Renal cortex interstitium (tissue), 15 donors: ENCODE measurements at places on chromosomes 11 and 22.

- DNase-seq: no peak
These were observed 92.2 kb downstream of the HSD17B12 start for GRCh38 chr11:43772733-43773132.

- DNase-seq: no peak
These were observed 9.4 kb upstream of the SF1 start for GRCh38 chr11:64787526-64788320.

- no peak for DNase-seq
These were observed 26.9 kb upstream of the SCUBE2 start for GRCh38 chr11:9118277-9118676.

GRCh38 chr11:75195167-75195962 is 44.5 kb downstream of the SLCO2B1 start:
- no peak for DNase-seq

- DNase-seq: no peak
These were observed at the start of gene UCP3 for GRCh38 chr11:74008373-74009229. Gene UCP3, minus strand, starts transcription at chr11:74009085. Its CDS starts 2,043 bp downstream, at chr11:74007042.

- DNase-seq: no peak
These were observed 8.4 kb downstream of the UVRAG start for GRCh38 chr11:75823415-75823814.

- no peak for DNase-seq
These were observed 24.3 kb upstream of the ADA2 start for GRCh38 chr22:17243524-17243923.

GRCh38 chr11:40104941-40105550 is 1354.4 kb downstream of the LRRC4C start:
- DNase-seq: no peak

GRCh38 chr11:119992171-119993051 is 145.5 kb downstream of the TRIM29 start:
- no peak for DNase-seq

DNA sequence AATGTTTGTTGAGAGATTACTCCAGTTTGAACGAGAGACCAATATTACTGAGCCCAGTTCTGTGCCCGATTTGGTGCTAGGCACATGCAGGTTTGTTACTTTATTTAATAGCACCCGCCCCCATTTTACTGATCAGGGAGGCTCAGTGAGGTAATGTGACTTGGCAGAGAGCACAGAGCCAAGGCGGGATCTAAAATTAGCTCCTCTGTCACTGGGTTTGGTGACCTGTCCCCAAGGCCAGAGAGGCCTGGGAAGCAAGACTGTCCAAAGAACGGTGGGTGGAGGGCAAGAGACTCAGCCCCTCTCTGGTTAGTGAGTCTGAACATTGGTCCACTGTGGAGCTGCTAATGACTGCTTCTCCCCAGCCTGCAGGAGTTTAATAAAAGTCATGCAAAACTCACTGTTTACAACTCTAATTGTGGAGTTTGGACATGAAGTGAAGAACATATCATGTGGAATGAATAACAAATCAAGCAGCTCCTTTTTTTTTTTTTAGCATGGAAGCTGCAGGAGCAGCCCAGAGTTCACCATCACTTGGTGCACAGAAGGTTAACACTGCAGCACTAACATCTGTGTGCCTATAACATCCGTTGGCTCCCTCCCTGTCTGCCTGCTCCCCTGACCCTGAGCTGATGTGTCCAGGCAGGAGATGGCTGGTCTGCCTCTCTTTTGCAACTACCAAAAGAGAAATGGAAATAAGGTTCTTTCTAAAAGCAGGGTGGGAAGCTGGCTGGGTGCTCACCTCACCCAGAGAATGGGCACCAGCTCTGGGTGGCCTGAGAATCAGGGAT is 39.0 kb downstream of the CSNK2A3 start:
- DNase-seq: no peak

- DNase-seq: no peak
These were observed 14.2 kb downstream of the KCNJ4 start for GRCh38 chr22:38440747-38441350.

GRCh38 chr11:1516273-1517067 is 29.9 kb upstream of the MOB2 start:
- DNase-seq: no peak

DNA sequence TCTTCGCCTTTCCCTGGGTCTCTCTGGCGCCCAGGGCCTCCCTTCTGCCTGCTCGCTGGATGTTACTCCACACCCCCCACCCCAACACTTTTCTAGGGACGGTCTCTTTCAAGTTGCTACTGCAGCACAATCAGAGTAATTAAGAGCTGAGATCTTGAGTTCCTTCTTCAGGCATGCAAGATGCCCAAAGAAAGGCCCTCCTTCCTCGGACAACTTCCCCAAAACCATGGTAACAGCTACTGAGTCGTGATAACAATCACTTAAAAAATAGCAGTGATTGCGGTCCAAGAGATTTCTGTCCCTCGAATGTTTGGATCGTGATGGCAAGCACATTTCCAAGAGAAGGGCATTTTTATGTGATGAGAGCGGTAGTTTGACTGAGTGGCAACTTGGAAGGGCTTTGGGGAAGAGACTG is 638 bp upstream of the TENM4 start:
- no peak for DNase-seq

GRCh38 chr11:12556788-12557384 is 117.3 kb upstream of the TEAD1 start:
- peak; percentile 78 for DNase-seq

DNA sequence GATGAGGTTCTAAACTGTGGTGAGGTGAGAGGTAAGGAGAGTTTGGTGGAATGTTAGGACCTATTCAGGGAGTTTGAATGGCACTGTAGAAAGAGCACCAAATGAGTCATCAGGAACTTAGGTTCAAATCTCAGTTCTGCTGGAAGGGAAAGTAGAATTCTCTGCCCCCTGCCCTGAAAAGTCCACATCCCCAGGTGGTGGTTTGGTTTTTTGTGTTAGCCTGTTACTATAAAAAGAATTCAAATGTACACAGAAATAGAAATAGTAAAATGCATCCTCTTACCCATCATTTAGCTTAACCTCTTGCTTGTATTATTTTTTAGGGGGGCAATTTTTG is 20.2 kb downstream of the PPFIBP2 start:
- no peak for DNase-seq

GRCh38 chr11:75103380-75104026 is 6.8 kb upstream of the OR2AT4 start:
- DNase-seq: no peak

GRCh38 chr11:43366677-43367076 is 8.0 kb downstream of the TTC17 start:
- no peak for DNase-seq

- DNase-seq: no peak
These were observed 5.4 kb downstream of the PI4KA start for GRCh38 chr22:20853236-20853660.

DNA sequence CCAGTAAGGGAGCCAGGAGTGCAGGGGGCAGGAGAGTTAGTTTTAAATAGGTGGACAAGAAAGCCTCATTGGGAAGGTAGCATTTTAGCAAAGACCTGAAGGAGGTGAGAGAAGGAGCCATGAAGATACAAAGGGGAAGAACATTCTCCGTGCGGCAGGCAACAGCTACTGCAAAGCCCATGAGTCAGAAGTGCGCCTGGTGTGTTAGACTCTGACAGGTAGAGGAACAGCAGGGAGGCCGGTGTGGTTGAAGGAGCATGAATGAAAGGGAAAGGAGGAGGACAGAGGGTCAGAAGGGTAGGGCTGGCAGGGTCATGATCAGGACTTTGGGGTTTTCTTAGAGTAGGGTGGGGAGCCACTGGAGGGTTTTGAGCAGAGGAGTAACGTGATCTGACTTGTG is 34.5 kb upstream of the PAMR1 start:
- DNase-seq: no peak

- no peak for DNase-seq
These were observed 44.3 kb downstream of the EIF3F start for GRCh38 chr11:8031248-8032115.

GRCh38 chr11:9834291-9834690 is 170.4 kb downstream of the SWAP70 start:
- no peak for DNase-seq

- DNase-seq: no peak
These were observed 8.0 kb downstream of the MPZL3 start for GRCh38 chr11:118243993-118244762.

GRCh38 chr11:1570531-1570895 is 1.6 kb downstream of the DUSP8 start:
- no peak for DNase-seq

- DNase-seq: no peak
These were observed 665.4 kb upstream of the CCDC90B start for GRCh38 chr11:83951521-83951920.

DNA sequence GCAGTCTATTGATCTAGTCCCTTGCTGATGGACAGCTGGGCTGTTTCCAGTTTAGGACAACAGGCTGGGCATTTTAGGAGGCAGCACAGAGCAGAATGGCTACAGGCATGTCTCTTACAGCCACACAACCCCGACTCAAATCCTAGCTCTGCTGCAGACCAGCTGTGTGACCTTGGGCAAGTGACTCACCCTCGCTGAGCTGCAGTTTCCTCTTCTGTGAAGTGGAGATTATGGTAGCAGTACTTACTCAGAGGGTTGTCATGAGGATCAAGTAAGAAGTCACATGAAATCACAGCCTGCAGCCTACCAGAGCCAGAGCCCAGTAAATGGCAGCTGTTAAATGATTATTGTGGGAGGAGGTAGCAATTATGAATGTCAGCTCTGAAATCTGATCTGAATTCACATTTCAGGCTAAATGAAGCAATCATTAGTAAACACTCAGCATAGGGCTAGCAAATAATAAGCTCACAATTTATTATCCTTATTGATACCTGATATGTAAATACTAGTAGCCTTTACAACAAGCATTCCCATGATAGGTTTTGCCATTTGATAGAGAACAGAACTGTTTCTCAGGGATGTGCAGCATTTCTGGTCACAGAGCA is 58.9 kb downstream of the MYEOV start:
- DNase-seq: no peak

GRCh38 chr11:75471176-75471973 is 38.4 kb upstream of the KLHL35 start:
- DNase-seq: no peak

DNA sequence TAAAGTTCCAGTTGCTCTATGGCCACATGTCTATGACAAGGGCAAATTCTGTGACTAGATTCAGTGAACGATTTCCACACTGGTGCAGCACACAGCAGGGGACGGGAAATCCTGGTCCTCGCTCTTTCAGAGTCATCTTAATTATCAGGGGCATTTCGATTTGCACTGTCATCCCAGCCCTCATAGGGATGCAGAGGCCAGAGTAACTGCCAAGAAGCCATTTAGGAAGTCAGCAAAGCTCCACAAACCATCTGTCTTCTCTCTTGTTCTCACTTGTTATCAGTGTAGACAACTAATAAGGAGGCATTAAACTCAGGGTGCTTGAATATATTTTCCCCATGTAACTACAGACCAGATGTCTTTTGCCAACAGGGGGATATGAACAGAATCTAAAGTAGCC is 151.7 kb downstream of the STK33 start:
- no peak for DNase-seq

GRCh38 chr11:22244986-22245592 is 52.2 kb downstream of the ANO5 start:
- DNase-seq: peak; percentile 0

DNA sequence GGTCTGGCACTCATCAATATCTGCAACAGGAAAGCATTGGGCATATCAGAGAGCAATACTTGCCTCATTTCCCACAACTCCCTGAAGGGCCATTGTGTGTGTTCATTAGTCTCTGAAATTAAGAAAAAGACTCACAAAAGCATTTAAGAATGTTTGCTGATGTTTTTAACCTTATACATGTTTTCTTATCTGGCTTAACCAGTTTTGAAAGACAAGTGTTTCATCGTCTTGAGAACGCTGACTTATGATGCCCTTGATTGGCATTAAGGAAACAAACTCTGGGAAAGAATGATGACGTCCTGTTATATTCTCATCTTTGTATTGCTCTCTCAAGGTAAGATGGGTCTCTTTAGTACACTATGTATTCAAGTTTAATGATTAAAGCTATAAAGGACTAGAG is 32.0 kb downstream of the SCUBE2 start:
- no peak for DNase-seq

GRCh38 chr11:104968856-104969776 is 742 bp upstream of the CASP4 start:
- DNase-seq: no peak

DNA sequence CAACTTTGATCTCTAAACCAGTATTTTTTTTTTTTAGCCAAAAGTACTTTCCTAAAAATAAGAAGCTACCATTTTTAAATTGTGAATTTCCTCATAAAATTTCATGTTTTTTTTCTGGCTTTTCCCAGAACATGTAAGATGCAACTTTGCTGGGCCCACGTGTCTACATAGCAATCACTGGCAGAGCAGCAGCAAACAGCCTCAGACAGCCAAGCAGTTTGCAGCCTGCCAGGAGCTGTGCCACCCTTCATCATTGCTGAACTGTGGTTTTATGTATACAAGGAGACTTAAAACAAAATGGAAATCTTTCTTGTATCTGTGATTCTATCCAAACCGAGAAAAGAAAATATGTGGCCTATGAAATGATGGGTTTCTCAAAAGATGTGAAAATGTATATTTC is 110.2 kb downstream of the GRIA4 start:
- DNase-seq: no peak

DNA sequence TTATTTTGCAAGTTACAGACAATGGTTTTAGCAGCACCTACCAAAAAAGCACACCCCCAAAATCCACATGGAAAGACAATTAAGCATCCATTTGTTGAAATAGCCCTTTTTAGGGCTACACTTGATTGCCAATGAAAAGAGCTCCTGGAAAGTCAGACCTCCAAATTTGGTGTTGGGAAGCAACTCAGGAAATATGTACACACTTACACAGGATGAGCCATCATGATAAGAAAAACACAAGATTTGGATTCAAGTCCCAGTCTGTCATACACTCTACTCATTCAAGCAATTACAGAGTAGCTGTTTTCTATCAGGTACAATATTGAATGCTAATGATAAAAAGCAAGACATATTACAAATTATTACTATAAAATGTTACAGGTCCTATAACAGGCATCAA is 31.5 kb downstream of the FAM168A start:
- no peak for DNase-seq

DNA sequence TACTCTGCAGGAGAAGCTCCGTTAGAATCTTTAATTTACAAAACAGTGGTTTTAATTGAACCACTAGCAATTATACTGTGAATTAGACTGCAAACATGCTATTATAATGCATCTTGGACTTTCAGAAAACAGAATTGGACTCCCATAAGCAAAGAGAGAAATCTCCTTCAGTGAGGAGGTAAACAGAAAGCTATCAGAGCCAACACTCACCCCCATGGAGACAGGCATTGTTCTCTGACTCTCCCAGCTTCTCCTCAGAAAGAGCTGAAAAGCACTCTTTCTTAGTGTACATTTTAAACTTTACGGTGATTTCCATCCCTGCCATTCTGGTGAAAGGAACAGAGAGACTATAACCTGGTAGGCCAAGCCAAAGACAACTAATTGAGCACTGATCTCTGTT is 176.9 kb downstream of the GRIA4 start:
- no peak for DNase-seq
